Activated naive CD4-positive, alpha-beta T cell treated with anti-CD3 and anti-CD28 coated beads for 36 hours (primary cell): ENCODE measurements at places on chromosomes 5 and 9.
A peak's percentile ranks its signal among the peaks of the same experiment; 100 is the strongest.

DNA sequence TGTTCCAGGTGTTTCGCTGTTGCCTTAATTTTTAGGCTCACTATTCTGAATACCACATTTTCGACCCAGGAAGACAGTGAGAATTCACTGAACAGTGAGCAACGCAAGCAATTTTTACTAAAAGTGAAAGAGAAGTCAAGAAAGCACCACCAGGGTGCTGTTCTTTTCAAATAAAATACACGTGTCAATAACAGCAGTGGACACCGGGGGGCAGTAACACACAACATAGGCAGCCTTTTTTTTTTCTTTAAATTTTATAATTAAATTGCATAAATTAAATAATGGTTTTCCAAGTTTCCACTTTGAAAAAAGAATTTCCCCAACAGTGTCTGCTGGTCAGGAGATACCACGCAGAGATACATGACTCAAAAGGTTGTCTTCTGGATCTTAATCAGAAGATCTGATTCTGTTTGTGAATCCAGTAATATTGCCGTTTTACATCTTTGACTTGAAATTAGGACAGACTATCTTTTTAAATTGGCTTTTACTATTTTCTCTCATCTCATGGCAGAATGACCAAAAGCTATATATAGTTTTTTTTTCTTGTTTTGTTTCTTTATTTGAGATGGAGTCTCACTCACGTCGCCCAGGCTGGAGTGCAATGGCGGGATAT is 47.1 kb upstream of the SH3GL2 start:
- DNase-seq = peak; percentile 52

DNA sequence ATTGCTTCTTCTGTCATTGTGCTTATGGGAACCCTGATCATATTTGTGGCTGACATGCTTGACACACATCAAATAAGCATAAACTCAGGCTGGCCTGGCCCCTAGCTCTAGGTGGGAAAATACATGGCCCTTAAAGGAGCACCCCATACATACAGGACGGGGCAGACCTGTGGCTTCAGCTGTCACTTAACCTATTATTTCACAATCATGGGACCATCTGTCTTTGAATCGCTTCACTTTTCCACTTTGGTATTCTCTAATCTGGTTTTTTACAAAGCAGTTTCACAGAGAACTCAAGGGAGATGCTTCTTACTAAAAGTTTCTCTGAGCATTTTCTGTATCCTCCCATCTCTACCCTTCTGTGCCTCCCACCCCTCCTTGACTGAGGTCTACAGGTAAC is 34.6 kb upstream of the LRRTM2 start:
- DNase-seq = no peak

GRCh38 chr9:14415947-14416346 is 102.0 kb upstream of the NFIB start:
- DNase-seq = no peak

DNA sequence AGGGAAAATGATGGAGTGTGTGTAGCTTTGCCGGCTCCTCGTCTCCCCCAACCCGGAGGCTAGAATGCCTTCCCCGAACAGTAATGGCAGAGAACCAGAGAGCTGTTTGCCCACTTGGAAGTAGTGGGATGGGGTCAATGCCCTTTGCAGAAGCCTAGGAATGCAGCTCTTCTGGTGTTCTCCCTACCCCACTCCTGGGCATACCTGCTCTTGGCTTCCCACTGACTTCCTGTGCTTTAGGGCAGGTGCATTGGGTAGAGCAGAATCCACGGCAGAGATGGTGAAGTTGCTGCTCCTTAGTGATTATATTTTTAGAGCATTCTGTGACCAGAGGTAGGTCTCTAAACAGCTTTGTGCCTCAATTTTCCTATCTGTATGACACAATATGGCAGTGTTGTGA is 134.6 kb downstream of the BOD1 start:
- no peak for DNase-seq

GRCh38 chr9:4417578-4418325 is 72.5 kb upstream of the SLC1A1 start:
- no peak for DNase-seq

DNA sequence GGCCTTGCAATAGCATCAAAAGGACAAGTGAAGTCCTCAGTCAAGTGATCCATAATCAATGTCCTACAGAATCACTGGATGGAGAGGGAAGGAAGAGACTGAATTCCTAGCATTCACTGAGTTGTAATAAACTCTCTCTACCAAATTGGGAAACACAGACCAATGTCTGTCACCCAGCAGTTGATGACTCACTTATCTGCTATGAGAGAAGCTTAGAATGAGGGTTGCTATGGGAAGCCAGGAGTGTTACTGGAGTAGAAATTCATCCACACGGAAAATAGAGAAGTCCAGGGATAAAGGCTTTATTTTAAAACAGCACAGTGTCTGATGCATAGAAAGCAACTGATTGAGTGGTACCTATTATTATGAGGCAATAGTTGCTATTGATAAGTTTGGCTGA is 407.4 kb downstream of the BRINP1 start:
- no peak for DNase-seq

GRCh38 chr5:1707467-1707866 is 92.2 kb downstream of the MRPL36 start:
- DNase-seq = no peak

DNA sequence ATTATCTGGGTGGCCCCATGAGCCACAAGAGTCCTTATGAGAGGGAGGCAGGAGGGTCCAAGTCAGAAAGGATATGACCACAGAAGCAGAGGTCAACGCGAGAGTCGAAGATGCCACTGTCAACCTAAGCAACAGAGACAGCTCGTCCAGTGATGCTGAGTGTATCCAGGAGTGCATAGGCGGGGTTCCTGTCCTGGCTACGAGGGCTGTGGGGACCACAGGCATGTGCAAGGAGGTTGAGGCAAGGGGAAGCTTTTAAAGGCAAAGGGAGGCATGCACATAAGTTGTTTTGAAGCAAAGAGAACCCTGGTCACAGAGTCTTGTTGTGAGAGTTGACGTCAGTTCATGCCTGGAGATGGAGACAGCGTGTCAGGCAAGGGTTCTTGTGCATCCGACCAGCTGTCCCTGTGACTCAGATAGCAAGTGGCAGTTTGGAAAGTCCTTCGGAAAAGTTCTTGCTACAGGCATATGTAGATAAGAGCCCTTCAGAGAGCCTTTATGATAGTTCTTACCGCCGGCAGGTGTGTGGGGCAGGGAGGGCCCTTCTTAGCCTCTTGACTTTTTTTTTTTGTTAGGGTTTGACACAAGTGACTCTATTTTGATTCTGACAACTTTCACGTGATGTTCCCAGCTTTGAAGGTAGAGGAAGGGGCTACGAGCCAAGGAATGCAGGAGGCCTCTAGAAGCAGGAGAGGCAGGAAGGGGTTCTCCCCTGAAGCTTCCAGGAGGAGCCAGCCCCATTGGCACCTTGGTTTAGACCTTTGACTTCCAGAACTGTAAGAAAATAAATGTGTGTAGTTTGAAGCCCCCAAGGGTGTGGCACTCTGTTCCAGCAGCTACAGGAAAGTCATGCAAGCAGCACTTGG is 66.0 kb upstream of the FCN1 start:
- no peak for DNase-seq

DNA sequence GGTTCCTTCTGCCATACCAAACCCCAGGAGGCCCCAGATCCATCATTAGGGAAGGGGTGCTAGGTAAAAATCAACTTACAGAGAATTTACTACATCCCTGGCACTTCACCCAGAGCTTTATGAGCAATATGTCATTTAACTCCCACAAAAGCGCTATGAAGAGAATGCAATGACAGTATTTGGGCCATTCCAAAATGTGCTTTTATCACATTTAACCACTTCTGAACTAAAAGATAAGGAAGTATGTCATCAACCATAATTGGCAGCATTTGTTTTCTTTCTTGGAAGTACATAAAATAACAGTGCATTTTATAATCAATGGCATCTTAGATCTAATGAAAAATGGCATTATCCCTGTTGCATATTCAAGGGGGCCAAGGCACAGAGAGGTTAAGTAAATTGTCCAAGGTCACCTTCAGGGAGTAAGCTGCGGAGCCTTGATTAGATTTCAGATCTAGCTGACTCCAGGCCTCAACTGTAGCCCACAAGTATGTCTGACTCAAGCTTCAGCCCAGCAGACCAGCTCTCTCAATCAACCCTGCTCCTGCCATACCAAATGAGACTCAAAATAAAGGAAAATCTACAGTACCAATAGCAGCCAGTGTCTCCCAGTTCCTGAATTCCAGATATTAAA is 16.5 kb downstream of the SH3TC2 start:
- no peak for DNase-seq

DNA sequence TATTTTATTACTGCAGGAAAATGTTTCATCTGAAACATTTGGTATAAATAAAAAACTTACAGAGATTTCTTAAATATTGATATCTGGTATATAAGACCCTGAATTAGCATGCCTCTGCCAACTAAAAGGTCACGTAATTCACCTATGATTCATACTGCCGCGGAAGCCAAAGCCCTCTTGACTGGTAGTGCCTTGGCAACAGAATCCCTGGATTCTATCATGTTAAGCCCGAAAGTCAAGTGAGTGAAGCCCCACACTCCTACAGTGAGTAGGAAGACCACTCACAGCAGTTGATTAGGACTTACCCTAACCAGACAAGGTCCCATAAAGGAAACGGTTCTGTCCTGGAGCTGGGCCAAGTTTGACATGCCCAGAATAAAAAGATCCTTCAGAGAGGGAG is 175.6 kb upstream of the NREP start:
- no peak for DNase-seq

- no peak for DNase-seq
Measured at GRCh38 chr5:73419465-73420390, 28.8 kb downstream of the FOXD1 start.

DNA sequence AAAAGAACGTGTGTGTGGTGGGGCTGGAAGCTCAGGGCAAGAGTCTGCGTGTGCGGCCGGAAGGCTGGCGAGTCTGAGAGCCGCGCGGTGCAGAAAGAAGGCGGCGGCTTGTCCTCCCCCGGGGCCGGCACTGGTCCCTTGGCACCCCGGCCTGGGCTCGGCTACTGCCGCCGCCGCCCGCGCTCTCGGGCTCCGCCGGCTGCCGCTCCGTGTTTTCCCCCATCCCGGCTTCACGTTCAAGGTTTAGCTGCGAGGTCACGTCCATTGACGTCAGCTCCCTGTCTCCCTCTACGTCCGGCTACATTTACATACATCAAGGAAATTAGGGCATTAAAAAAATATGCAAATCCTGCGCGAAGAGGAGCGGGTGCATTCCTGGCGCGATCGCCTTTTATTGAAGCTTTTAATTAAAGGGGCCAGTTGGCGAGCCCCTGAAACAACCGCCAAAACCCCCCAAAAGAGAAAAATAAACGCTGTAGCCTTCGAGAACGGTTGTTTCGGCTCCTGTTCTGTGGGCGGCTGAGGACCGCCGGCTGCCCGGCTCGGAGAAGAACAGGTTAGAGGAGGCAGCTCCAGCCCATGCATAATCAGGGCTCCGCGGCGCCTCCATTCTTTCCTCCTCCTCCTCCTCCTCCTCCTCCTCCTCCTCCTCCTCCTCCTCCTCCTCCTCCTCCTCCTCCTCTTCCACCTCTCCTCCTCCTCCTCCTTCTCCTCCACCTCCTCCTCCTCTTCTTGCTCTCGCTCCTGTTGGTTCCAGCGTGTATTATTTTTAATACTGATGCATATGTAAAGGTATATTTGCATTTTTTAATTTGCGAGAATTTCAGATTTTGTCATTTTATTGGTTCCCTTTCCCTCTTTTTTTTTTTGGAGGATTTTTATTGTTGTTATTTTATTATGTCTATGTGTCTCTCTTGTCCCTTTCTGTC is 207.0 kb downstream of the MEF2C start:
- peak; percentile 42 for DNase-seq

- no peak for DNase-seq
Measured at GRCh38 chr5:851553-851952, 767 bp upstream of the ZDHHC11 start.

DNA sequence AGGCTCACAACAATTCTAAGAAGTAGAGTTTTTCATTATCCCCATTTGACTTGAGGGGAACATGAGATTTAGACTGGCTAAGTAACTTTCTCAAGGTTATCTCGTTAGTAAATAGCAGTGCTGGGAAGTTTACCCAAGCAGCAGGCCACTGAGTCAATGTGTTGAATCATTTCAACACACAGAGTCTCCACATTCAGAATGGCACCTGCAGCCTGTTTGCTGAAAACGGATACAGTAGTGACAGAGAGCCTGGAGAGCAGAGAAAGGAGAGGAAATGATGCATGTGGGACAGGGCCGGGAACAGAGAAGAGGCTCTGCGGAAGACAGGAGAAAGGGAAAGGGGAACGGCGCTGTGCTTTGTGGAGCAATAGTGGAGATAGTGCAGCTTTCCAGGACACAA is 33.5 kb upstream of the ZSWIM6 start:
- DNase-seq = no peak

DNA sequence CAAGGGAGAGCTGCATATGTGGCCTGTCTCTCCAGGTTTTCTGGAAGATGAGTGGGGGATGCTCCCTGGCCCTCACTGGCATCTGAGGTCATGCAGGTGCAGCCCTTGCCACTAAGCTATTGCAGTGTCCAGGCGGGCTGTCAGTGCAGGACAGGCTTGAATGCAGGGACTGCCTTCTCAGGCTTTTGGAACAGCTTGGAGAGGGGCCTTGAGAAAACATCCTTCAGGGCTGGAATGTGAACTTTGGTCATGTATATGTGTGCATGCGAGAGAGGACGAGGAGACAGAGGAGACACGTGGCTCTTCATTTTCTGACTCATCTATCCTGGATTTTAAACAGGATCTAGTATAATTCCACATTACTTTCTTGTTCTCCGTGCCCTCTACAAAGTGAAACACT is 90.3 kb downstream of the MACROH2A1 start:
- no peak for DNase-seq

GRCh38 chr5:177498013-177498787 is 796 bp upstream of the PDLIM7 start:
- DNase-seq = peak; percentile 53

GRCh38 chr9:38179965-38180364 is 110.9 kb upstream of the SHB start:
- no peak for DNase-seq

DNA sequence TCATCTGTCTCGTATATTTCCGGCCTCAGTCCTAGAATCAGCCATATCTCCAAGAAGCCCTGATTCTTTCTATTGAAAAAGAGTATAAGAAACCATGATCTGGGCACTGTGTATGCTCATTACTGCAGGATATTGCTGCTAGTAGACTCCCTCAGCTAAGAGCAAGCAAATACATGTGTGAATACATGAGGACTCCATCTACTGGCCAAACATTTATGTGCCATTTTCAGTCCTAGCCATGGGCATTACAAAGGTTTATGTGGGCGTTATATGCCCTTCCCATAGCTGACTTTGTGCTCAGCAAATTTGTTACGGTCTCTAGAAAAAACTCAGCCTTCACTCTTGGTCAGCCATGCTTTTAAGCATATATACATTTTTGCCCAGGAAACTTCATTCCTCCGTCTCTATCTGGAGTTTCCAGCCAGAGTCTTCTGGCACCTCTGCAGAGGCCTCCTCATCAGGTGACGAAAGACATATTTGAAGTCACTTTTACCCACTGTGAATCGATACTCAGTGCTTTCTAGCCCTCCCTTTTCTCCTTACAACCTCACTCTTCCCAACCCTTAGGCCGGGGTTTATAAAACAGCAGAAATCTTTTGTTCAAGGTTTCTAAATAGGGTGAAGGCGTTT is 1495.6 kb upstream of the CDH6 start:
- no peak for DNase-seq
